Adipocyte (in vitro differentiated cells): ENCODE measurements at places on chromosomes 1 and 21.

- no peak for DNase-seq
Observed at GRCh38 chr1:59072583-59072947, 224.3 kb upstream of the FGGY start.

GRCh38 chr1:44660176-44660575, 14.1 kb downstream of the TMEM53 start:
- DNase-seq: no peak

DNA sequence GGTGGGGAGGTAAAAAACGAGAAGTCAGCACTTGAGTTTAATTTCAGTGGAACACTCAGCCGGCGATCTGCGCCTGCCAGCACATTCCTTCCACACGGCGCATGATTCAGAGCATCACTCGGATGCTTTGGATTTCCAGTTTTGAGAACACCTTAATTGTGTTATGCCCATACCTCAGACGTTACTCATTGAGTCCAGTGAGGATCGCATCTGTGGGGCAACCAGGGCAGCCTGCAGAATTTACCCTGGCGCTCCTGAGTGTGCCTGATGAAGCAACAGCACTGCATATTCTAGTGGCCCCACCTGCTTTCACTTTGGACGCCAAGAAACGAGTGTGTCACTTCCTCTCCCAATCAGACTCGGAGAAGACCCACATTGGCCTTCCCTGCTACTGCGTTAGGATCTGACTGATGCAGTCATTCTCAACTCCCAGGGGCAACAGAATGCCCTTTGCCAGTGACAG, 19.9 kb downstream of the FAM89A start:
- DNase-seq: no peak

- no peak for DNase-seq
Observed at GRCh38 chr1:194437135-194437534, 1250.7 kb upstream of the B3GALT2 start.

GRCh38 chr1:2019571-2020309, 595 bp downstream of the GABRD start:
- DNase-seq: peak; percentile 27

GRCh38 chr1:91594383-91595055, 93.9 kb downstream of the CDC7 start:
- DNase-seq: no peak

DNA sequence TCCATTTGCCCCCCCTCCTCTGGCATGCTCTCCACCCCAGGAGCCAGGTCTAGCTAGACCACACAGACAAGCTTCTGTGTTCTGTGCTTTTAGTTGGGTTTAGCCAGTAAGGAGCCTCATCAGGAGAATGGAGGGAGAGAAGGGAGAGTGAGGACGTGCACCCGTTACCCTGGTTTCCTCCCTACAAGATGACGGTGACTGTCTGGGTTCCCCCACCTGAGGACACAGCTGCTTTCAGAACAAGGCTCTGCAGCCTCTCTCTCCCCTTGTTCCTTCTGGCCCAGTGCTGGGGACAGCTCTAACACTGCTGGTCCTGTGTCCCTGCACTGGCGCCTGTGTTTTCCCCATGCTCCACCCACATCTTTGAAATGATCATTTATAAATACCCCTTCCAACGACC, 184.4 kb upstream of the GALNT2 start:
- no peak for DNase-seq

- DNase-seq: peak; percentile 11
Observed at GRCh38 chr1:35768350-35769187, 1.2 kb downstream of the CLSPN start.

DNA sequence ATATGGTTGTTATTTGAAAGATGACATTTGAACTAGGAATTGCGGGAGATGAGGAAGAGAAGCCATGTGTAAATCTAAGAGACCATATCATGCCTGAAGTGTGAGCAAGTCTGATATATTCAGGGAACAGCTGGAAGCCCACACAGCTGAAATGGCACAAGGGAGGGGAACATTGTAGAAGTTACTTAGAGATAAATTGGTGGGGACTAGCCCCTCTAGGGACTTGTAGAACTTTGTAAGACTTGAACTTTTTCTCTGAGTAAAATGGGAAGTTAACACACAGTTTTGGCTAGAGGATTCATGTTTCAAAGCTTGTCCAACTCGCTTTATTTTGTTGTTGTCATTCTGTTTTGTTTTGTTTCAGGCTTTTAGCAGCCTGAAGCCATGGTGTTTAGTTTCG, 216.4 kb downstream of the FMN2 start:
- no peak for DNase-seq

- no peak for DNase-seq
Observed at GRCh38 chr1:67009792-67010191, 44.2 kb downstream of the SLC35D1 start.

- DNase-seq: no peak
Observed at GRCh38 chr1:61865646-61866220, 123.5 kb downstream of the PATJ start.

DNA sequence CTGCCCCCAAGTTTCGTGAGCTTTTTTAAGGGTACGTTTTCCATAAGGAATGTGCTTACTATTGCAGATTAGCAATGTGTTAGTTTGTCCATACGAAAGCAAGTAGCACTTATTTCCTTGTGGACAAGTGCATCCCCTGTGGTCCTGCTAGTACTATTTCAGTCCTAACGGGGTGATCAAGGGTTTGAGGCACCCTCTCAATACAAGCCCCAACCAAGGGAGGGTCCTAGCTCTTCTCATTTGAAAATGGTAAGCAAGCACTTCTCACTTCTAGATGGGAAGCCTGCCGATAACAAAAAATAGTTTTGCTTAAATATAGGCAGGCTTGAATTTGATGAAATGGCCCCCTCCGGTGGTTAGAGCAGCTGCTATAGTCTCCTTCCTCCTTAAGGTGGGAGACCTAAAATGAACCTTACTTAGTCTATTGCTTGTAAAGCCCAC, 64.0 kb upstream of the HMCN1 start:
- peak; percentile 85 for DNase-seq

- DNase-seq: no peak
Observed at GRCh38 chr21:45227735-45228134, 60.0 kb downstream of the POFUT2 start.

- DNase-seq: no peak
Observed at GRCh38 chr1:84206375-84206774, 62.3 kb downstream of the PRKACB start.

DNA sequence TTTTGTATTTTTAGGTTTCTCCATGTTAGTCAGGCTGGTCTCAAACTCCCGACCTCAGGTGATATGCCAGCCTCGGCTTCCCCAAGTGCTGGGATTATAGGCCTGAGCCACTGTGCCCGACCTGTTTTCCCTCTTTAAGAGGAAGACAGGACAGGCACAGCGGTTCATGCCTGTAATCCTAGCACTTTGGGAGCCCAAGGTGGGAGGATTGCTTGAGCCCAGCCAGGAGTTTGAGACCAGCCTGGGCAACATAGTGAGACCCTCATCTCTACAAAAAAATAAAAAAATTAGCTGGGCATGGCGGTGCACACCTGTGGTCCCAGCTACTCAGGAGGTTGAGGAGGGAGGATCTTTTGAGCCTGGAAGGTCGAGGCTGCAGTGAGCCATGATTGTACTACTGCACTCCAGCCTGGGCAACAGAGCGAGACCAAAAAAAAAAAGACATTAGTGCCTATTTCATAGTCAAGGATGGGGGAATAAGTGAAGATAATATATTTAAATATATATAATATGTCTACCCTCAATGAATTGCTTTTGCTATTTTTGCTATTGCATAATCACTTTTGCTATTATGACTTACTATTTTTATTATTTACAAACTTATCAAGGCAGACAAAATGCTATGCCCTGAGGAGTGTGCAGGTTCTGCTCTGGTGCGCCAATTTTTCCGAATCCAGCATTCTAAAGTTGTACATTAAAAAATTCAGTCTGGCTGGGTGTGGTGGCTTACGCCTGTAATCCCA, 17.7 kb downstream of the MARCKSL1 start:
- no peak for DNase-seq

DNA sequence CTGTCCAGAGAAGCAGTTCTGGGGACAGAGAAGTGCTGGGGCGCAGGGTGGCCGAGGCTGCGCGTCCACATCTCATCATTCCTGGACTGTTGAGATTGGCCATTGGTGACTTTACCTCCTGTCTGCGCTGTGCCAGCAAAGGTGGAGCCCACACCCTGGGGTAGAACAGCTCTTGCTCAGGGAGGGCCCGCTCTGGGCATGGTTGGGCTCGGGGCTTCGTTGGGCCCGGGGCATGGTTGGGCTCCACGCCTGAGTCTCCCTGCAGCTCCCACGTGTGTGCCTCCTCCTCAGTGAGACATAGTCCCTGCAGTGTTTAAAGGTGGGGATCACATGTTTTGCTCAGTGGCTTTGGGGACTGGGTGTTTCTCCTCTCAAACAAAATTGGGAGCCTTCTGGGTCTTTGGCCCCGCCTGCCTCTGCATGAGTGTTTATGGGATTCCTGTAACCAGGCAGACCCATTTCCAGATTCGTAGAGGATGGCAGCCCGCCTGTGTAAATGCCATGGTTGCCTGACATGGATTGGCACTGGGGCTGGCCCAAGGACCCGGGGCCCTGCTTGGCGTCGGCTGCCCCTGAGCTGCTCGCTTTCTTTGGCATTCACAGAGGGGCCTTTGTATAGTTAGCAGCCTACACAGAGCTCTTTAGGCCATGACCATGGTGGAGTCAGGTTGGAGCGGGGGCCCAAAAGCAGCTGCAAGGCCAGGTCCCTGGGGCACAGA, 104.6 kb downstream of the TLR5 start:
- DNase-seq: no peak

GRCh38 chr1:221440658-221441057, 301.2 kb downstream of the DUSP10 start:
- peak; percentile 46 for DNase-seq

DNA sequence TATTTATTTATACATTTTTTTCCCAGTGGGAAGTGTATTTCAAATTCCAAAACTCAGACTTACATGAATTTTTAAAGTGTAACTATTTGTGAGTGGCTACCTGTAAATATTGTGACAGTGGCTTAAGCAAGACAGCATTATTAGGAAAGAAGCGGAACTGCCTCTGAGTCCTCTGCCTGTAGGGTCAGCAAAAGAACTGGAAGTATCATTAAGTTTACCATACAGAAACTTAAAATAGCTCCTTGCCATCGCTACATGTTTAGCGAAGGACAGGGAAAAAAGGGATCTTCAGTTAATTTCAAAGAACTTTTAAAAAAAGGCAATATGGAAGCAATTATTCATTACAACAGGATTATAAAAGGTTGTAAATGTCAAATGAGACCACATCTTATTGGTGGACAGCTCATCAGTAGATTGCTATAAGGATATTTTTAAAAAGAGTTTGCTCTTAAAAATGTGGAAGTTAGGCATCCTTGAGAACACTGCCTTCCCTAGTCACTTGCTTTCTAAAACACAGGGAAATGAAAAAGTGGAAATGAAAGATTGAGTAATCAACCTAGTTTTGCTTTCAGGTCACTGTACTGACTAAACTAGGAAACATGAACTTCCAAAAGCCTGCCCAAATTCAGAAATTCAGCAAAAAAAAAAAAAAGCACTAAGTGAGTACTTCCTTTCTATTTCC, 39.2 kb downstream of the NSL1 start:
- DNase-seq: peak; percentile 70

- no peak for DNase-seq
Observed at GRCh38 chr1:115217150-115218033, 120.7 kb downstream of the NGF start.

- no peak for DNase-seq
Observed at GRCh38 chr1:53214376-53214940, 6.0 kb downstream of the CZIB start.

DNA sequence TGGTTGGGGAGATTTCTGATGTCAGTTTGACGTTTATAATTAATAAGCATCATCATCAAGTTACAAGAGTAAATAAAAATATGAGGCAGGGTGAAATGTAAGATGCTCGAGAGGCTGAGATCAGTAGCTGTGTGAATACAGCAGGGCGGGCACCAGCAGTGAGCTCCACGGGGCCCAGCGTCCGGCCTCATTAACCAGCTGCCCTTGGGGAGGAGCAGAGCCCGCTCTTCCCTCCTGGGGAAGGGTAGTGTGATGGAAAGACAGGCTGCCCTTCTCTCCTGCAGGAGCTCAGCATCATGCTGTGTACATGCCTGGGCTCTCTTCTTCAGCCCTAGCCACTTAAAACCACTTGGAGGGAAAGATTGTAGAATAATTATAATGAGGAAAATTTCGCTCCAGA, 23.4 kb downstream of the PDE9A start:
- no peak for DNase-seq

GRCh38 chr1:73205294-73205973, 923.1 kb upstream of the NEGR1 start:
- no peak for DNase-seq

- no peak for DNase-seq
Observed at GRCh38 chr1:35894183-35894582, 11.2 kb downstream of the AGO1 start.

DNA sequence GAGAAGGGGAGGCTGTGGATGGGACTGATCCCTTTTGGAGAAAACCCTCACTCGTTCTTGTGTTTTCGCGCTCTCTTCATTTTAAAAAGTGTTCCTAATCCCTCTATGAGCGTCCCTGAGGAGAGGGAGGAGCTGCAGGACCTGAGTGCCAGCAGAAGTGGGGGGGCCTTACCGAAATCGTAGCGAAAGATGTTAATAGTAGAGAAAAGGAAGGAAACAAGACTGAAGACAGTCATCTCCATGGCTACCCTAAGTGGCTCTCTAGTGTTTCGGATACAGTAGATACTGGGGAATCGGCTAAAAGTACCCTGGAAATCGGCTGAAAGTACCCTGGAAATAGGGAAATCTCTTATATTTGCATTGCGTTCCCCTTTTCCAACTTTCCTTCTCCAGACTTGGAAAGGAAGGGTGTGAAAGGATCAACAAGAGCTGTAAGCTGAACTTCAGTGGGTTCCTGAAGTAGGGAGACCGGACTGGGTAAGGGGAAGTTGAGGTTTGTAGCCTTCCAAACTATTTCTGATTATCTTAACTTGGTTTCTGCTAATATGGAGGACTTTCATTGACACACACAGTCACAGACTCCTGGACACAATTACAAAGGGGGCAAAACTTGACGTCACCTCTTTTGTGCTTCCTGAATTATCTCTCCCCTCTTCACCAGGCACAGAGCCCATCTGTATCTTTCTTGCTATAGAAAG, 486 bp upstream of the DSTYK start:
- DNase-seq: no peak

DNA sequence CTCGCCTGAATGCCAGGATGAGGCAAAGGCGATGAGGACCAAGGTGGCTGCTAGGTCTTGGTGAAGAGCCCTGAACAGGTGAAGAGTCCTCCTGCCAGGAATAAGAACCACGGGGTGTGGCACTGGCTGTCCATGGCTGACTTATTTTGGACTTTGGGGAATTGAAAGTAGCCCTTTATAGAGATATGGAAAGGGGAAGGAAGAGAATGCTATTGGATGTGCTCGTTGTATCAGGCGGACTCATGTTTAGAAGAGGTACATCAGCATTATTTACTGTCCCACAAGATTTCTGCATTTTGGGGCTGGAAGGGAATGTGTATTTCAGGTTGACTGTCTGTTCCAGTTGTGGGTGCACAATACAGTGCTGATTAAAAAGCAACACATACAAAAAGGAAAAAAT, 465.8 kb downstream of the DSCAM start:
- DNase-seq: no peak

DNA sequence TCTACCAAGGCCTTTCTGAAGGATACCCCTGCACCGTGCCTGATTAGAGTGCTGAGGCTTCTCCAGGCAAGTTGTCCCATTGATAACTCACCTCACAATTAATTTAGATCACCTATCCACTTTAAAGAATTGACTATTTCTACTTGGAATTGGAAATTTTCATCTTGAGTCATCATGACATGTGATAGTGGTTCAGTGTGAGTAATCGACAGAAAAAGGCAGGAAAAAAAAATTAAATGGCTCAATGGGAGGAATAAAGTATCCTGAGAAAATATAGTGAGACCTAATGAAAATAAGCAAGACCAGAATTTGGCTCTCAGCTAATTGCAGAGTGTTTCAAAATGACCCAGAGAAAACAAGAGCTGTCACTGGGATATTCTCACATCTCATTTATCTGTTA, 222.4 kb upstream of the C8B start:
- DNase-seq: no peak

- DNase-seq: peak; percentile 38
Observed at GRCh38 chr1:47996406-47997226, 569 bp downstream of the TRABD2B start.
